ENCODE measurements at places on chromosomes 7 and 10. TPM values are rescaled to one million over a fixed set of nuclear protein-coding genes. Genes with fewer than 3 reads are reported as not detected.
A peak's percentile ranks its signal among the peaks of the same experiment; 100 is the strongest.

DNA sequence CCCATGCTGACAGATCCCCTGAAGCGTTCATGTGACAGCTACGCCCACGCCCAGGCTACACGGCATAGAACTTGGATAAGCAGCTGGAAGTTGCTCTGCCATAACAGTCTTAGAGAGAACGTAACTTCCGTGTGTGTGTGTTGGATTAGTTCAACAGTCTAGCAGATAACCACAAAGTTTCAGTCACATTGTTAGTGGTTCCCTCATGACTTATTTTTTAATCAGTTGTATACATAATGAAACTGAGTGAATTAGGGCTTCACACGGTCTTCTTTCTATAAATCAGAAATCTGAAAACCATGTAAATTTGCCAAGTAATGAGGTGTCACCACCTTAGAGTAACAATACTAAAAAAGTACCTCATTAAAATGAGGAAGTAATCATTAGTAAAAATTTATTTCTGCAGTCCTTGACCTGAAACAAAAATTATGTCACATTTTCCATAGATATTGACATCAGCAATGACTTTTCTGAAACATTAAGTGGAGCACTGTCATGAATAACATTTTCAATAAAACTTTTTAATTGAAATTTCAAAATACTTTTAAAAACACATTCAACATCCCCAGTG is 21.7 kb upstream of the MACC1 start:
- no peak for DNase-seq

GRCh38 chr7:147711447-147711846 is 879.1 kb upstream of the C7orf33 start:
- no peak for DNase-seq

DNA sequence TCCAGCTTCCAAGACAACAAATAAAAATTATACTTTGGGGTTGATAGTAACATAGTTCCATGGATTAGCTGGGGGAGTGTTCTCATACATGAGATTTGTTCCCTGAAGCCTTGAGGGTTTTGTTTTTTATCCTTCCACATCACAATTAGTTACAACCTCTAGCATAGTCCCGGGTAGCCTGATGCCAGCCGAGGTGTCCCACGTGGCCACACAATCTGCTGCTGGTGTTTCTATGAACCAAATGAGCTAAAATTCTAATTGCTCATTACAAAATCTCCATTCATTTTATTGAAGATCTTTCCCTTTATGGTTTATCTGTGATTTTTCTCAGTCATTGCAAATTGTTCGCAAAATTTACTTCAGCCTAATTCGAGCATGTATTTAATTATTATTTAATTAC is 84.7 kb downstream of the CACNA2D1 start:
- no peak for DNase-seq

DNA sequence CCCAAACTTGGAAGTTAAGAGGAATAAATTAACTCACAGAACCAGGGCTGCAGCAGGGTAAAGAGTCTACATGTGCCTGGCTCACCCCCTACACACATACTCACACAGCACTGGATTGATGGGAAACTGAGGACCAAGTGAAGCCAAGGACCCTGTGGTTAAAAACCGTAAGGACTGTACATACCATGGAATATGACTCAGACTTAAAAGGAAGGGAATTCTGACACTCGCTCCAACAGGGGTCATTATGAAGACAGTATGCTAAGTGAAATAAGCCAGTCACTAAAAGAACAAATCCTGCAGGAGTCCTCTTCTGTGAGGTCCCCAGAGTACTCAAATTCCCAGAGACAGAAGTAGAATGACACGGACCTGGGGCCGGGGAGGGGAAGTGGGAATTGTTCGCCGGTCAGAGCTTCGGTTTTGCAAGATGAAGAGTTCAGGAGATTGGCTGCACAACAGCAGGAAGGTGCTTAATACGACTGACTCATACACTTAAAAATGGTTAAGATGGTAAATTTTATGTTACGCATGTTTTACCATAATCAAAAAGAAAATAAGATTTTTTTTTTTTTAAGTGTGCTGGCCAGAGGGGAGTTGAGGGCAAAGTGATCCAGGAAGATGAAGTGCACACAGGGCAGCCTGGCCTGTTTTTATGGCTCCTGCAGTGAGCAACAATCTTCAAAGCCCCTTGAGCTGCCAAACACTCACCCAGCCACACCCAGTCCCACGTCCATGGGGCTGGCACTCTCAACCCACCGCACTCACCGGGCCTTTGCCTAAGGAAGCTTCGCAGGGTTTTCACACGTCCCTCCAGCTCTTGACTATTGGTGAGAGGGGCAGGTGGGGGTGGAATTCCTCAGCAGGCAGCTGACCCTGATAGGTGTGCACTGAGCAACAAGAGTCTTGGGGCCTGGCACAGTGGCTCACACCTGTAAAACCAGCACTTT is 26.4 kb downstream of the DRGX start:
- peak; percentile 38 for DNase-seq

DNA sequence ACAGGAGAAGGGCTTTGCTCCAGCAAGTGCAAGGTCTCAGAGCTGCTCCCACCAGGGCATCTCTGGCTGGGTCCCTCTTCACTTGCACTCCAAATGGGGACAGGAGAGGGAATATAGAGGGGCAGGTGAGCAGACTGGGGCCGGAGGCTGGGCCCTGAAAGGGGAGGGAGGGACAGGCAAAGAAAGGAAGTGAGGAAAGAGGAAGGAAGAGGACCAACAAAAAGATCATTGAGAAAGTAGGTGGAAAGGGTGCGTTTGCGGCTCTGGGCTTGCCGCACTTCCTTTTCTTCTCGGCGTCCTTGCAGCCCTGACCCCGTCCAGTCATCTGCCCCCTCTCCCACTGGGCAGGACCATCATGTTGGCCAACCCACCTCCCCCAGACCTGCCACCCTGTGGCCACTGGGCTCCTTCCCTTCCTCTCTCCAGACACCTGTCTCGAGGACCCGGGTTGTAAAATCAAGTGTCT is 14.0 kb downstream of the ITPRIP start:
- DNase-seq: no peak

DNA sequence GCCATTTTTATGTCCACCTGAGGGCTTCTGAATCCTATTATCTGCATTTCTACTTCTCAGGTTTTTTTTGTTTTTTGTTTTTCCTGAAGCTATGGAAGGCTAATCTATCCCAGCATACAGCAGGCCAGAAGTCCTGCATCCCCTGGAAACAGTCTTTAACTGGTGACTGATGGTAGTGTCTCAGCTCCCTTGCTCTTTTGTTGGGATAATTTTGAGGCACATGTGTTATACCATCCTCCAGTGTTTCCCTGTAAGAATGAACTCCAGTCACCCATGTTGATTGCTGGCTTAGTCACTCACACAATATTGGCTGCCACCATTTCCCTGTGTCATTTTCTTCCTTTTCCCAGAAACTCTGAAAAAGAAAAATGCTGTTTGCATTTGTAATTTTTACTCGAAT is 1094.0 kb upstream of the LRRN3 start:
- DNase-seq: no peak

- no peak for DNase-seq
Observed at GRCh38 chr7:101186844-101187428, 6.8 kb upstream of the NAT16 start.

- DNase-seq: no peak
Observed at GRCh38 chr7:106196460-106197021, 84.4 kb upstream of the SYPL1 start.

DNA sequence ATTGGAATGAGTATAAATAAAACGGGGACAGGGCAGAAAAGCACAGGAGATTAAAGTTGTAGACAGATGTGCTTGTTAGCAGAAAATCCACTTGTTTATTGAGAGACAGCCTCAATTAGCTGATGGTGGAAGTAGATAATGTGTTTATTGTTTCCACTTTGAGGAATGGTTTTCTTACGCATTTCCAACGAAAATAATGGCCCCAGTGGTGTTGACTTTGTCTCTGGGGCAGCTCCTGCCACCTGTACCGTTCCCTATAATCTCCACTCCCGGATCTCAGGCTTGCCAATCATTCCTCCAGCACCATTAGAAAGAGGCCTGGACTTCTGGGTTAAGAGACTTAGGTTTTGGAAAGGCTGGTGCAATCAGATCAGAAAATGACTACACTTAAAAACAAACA is 638.7 kb downstream of the PARD3 start:
- DNase-seq: no peak

- no peak for DNase-seq
Observed at GRCh38 chr7:6546498-6547251, 4.6 kb downstream of the GRID2IP start.

DNA sequence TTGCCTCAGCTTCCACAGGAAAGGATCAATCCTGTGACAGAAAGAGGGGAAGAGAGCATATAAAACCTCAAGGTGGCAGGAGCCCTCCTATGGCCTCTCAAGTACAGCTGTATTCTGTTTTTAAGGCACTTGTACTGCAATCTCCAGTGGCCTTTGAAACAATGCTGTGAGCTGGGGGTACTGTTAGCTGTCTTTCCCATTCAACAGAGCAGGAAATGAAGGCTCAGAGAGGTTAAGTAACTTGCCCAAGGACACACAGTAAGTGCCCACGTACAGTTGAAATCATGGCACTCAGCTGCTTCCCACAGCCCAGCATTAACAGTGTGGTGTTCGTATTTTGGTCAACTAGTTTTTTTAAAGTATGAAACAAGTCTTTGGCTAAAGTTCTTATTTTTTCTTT is 34.0 kb downstream of the DUSP5 start:
- DNase-seq: no peak

GRCh38 chr7:6241607-6241973 is 30.8 kb downstream of the CYTH3 start:
- DNase-seq: no peak

DNA sequence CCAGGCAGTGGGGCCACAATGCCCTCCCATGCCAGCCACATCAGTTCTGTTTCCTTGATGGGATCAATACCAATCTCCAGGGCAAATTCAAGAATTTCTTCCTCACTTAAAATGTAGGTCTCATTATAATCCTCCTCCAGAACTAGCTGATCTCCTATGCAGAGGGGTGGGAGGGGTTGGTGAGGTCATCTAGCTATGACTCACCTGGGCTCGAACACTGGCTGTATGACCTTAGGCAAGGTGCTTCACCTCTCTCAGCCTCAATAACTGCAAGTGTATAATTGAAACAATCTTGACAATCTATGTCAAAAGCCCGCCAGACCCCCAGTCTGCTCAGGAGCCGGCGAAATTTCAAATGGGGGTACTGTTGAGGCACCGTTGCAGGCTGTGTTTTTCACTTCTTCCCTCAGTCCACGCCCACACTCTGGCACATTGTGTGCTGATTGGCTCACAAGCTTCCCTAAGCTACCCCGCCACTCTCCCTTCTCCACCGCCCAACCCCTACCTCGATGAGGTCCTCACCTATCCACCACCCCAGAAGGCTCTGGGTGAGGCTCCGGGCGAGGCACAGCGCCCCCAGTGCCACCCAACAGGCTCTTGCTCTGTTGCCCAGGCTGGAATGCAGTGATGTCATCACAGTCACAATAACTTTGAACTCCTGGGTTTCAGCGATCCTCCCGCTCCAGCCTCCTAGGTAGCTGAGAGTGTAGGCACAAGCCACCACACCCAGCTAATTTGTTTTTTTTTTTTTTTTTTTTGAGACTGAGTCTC is 70.5 kb downstream of the ZNF22 start:
- DNase-seq: no peak

DNA sequence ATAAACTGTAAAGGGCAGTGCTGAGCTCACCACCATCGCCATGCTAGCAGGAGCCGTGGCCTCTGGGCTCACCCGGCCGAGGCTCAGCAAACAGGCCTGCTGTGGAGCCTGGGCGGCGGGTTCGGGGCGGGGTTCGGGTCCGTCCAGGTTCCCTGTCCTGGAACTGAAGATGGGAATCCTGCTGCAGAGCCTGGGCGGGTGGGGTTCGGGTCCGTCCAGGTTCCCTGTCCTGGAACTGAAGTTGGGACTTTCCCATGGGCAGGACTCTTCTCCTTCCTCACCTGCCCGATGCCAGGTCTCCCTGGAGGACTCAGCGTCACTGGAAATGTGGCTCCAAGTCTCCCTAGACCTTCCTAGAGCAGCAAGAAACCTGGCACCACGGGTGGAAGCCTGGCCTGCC is 36.6 kb downstream of the EN2 start:
- no peak for DNase-seq

- no peak for DNase-seq
Observed at GRCh38 chr7:92987095-92987494, 130.7 kb downstream of the SAMD9 start.

GRCh38 chr7:36563706-36564327 is 160.5 kb downstream of the AOAH start:
- no peak for DNase-seq

GRCh38 chr7:106480616-106481031 is 180.3 kb downstream of the CCDC71L start:
- no peak for DNase-seq

- no peak for DNase-seq
Observed at GRCh38 chr7:97601931-97602457, 129.9 kb upstream of the TAC1 start.

DNA sequence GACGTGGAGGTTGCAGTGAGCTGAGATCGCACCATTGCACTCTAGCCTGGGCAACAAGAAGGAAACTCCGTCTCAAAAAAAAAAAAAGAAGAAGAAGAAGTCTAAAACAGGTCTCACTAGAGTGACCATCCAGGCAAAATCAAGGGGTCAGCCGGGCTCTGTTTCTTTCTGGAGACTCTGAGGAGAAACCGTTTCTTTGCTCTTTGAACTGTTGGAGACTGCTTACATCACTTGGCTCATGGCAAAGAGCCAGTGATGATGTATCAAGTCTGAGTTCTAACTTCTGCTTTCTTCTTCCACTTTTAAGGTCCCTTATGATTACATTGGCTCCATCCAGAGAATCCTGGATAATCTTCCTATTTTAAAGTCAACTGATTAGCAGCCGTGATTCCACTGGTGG is 306.8 kb downstream of the WDR11 start:
- no peak for DNase-seq

- no peak for DNase-seq
Observed at GRCh38 chr7:38000272-38000671, 79.8 kb downstream of the EPDR1 start.

- DNase-seq: peak; percentile 58
Observed at GRCh38 chr10:114274616-114275453, 35.8 kb downstream of the VWA2 start.

DNA sequence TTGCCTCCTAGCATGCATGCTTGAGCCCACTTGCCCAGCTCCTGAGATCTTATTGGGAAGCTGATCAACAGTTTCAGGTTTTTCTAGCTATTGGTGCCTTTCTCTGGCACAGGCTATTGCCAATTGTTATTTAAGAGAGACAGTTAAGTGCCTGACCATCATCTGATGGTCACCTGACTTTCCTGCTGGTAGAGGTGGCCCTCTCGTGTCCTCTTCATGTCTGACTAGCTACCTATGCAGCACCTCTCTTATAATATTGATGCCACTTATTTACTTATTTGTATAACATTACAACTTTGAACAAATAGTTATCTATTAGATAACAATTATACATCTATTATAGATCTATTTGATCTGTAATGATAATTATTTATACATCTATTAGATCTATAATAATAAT is 205.9 kb upstream of the SEMA3D start:
- DNase-seq: no peak

GRCh38 chr10:1273372-1274105 is 217.4 kb downstream of the WDR37 start:
- DNase-seq: no peak

NME8 gene
- total RNA-seq: 0.29 TPM

PAPOLB gene
- total RNA-seq: 0.24 TPM

CRYGN gene
- 0.42 TPM for total RNA-seq

HOXA3 gene
- 9.3 TPM for total RNA-seq

OR2A1 gene
- total RNA-seq: not detected

CUBN gene
- 1.1 TPM for total RNA-seq

PRTFDC1 gene
- 14.4 TPM for total RNA-seq

SLC16A12 gene
- 0.51 TPM for total RNA-seq

TRIM50 gene
- total RNA-seq: not detected

CD36 gene
- total RNA-seq: 152 TPM

ELMO1 gene
- 32.2 TPM for total RNA-seq

NUPR2 gene
- total RNA-seq: not detected

Measured in posterior vena cava (tissue), 2 donors.